ENCODE measurements at places on chromosomes 4 and X.

DNA sequence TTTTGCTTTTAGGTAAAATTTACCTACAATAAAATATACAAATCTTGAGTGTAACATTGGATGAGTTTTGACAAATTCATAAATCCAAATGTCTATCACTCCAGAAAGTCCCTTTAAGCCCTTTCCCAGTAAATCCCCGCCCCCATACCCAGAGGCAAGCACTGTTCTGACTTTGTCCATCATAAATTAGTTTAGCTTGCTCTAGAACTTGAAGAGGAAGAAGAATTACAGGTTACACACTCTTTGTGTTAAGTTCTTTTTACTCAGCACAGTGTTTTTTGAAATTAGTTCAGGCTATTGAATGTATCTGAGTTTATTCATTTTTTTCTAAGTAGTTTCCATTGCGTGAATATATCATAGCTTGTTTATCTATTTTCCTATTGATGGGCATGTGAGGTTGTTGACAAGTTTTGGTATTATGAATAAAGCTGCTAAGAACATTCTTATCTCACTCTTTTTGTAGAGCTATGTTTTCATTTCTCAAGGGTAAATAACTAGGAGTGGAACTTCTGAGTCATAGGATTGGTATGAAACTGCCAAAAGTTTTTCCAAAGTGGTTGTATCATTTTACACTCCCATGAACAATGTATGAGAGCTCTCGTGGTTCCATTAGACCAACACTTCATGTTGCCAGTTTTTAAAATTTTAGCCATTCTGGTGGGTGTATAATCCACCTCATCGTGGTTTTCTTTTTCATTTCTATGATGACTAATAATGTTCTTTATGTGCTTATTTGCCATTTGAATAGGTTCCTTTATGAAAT, 22.4 kb upstream of the HPSE start:
- peak; percentile 64 for DNase-seq

DNA sequence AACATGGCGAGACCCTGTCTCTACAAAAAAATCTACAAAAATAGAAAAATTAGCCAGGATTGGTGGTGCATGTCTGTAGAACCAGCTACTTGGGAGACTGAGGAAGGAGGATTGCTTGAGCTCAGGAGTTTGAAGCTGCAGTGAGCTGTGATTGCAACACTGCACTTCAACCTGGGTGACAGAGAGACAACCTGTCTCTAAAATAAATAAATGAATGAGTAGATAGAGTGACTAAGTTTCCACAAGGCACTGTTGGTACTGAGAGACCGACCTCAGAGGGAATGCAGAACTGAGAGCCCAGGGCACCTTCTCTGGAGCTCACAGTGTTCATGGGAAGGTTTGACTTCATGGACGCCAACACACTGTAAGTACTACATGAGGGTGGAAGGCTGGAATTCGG, 26.7 kb upstream of the ARSD start:
- DNase-seq = no peak

DNA sequence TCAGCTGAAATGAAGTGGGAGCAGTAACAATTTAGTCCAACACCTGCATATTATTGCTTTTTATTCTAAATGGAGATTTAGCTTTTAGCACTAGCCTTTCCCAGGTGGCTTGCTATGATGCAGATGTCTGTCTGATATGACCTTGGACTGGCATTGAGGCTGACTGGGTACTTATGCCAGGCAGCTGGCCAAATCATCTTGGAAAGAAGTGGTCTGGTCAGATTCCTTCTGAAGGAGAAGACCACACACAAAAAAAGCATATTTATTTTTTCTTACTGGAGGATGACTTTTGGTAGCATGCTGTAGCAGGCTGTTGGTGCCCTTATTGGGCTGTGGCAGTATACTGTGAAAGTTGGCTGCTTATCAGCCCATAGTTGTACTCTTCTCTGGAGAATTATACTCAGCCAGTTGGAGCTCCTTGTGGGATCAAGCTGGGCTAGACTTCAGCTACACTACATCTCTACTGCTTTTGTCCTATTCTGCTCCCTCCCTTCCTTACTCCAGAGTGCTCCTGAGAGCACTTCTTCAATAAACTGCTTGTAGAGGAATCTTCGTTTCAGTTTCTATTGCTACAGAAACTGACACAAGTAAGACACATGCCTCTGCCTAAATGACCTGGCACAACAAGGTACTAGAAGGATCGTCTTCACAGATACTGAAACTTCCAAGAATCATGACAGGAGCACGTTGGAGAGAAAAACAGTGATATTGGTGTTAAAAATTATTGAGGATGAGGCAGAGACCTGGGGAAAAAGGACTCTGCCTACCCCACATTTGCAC, 196.8 kb upstream of the RPS6KA3 start:
- no peak for DNase-seq

DNA sequence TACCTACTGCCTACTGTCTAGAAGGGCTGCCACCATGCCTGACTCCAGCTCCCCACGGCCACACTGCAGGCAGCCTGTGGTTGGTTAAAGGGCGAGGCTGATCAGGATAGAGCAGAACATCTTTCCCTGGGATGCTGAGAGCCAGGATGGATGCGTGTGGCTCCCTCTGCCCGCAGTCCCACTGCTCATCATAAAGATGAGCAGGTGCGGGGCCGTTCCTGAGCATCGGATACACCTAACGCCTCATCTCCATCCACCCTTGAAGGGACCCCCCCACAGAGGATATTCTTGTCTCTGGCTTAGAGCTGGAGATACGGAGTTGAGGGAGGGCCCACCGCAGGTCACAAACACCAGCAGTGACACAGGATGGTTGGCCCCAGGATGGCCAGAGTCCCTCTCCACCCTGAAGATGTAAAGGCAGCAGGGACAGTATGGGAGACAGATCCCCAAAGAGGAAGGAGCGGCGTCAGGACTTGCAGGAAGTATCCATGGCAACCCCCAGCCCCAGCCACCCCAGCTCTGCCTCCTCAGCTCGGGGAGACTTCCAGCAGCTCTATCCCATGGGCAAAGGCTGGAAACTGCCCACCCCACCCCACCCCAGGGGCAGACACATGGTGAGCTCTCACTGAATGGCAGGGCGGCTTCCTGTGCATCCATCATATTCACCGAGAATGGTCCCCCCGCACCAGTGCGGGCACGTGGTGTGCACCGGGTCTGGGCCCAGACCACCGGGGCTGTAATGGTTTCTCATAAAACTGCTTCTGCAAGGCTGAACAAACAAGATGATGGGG, 19.3 kb downstream of the PPP2R2C start:
- no peak for DNase-seq

DNA sequence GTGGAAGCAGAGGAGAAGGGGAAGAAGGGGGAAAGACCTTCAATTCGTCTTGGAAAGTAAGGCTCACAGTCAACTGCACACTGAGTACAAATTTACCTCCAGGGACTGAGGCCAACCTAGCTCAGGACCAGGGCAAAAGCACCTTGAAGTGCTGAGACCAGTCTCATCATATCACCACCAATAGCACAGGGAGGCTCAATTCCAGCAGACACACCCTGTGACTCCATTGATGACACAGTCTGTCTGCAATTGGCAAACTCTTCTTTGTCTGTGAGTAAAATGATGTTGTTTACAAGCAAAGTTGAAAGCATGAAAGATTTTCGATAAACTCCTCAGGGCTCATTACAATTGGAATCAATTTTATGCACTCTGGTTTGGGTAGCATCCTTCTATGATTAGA, 32.3 kb downstream of the TRIML1 start:
- DNase-seq = no peak

DNA sequence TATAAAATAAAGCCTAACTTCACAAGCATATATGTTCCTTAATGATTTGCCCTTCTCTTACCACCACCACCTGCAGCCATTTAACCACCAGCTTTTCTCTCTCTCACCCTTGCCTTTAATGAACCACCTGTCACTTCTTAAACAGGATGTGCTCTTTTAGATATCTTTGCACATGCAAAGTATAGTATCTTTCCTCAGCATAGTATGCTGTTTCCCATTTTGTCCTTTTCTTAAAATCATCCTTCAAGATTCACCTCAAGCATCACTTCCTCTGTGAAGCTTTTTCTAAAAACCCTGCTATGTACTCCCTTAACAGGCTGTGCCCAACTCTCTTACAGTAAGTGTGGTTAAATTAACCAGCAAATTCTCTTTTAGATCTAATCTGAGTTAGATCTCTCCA, 8.2 kb upstream of the CNOT6L start:
- no peak for DNase-seq

GRCh38 chr4:113823291-113823659, 61.7 kb upstream of the CAMK2D start:
- peak; percentile 85 for DNase-seq

DNA sequence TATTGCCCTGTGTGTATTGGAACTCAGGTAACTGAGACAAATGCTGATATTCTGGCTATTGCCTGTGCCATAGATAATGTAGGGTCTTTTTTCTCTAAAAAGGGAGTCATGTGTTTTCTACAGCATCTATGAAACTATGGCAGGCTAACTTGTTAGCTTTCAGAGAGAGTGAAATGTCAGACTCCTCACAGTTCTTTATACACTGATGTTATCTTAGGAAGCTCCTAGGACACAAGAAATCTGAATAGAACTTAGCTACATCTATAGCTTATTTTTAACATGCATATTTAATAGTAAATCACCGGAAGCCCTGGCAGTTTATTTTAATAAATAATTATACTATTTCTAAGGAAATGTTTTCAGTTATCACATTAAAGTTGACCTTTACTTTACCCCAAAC, 369.6 kb downstream of the NAF1 start:
- DNase-seq = no peak

Data from suppressor macrophage treated with lipopolysaccharide for 4 hours (primary cell).